ENCODE measurements at places on chromosomes 5 and 9. TPM values are rescaled to one million over a fixed set of nuclear protein-coding genes. Genes with fewer than 3 reads are reported as not detected.

GRCh38 chr5:43017428-43017815 lies 22.7 kb downstream of the ANXA2R start:
- DNase-seq, result no peak

PAX5 gene
- polyA plus RNA-seq, result not detected

DNA sequence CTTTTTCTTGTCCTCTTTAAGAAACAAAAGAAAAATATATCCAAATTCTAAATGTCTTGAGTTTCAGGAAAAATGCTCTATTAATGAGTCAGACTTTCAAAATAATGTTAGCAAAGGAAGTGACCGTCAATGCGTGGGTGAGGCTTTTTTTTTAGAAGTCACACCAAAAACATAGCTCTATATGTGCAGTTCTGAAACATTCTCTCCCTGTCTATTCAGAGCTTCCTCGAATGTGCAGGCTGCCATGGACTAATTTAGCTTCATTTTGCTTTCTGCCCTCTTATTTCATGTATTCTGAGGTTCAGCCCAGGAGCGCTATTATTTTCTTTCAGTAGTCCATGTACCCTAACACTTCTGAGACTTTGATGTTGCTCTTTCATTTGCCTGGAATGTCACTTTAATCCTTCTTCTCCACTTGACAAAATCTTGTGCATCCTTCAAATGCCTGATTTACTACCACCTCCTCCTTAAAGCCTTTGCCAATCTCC lies 72.5 kb upstream of the RASA1 start:
- DNase-seq, result no peak

VLDLR gene
- 49.6 TPM for polyA plus RNA-seq

CCL21 gene
- polyA plus RNA-seq, result 39.9 TPM
